CD4-positive, alpha-beta T cell treated with Interleukin-6 for 4 hours (primary cell): ENCODE measurements at places on chromosomes 5 and 9.
A peak's percentile ranks its signal among the peaks of the same experiment; 100 is the strongest.

DNA sequence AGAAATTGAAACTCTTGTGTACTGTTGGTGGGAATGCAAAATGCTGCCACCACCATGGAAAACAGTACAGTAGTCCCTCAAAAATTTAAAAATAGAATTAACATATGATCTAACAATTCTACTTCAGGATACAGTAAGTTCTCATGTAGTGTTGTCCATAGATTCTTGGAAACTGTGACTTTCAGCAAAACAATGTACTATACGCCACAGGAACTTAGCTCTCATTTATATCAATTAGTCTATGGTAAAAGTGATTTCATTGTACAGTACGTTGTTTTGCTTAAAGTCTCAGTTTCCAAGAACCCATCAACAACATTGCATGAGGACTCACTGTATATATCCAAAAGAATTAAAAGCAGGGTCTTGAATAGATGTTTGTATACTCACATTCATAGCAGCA, 233.5 kb upstream of the GAS1 start:
- DNase-seq, result no peak

DNA sequence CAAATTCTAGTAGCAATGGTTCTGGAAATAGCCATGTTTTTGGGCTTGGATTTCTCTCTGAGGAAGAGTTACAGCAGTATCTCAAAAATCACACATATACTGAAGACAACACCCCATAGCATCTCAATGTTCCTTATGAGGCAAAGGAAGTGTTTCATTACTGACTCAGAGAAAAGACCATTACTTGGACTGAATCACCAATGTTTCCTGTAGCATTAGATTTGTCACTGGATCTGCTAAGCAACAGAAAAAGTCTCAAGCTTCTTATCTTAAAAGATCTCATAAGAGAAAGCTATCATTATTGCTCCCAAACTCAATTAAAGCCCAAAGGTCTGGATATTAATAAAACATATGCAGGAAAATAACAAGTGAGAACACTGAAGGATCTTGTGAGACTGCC, 272.4 kb downstream of the ADAMTS6 start:
- DNase-seq, result no peak

GRCh38 chr9:12784461-12785259, 9.8 kb downstream of the LURAP1L start:
- no peak for DNase-seq

GRCh38 chr9:13688990-13689600, 409.6 kb upstream of the MPDZ start:
- DNase-seq, result no peak

DNA sequence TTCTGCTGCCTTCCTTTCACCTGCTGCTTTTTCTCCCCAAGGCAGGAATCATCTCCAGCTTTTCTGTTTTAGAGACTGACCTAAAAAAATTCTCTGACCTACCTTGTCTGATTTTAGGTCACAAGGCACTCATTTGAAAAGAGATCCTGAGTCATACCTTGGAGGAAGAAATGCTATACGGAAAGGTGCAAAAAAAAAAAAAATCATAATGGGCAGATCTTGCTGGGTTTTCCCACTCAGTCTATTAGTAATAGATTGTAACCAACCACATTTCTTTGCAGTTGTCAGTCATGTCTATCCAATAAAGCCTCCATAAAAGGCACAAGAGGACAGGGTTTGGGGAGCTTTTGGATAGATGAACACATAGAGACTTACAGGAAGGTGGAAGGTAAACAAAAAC, 70.0 kb downstream of the MTREX start:
- DNase-seq, result no peak

DNA sequence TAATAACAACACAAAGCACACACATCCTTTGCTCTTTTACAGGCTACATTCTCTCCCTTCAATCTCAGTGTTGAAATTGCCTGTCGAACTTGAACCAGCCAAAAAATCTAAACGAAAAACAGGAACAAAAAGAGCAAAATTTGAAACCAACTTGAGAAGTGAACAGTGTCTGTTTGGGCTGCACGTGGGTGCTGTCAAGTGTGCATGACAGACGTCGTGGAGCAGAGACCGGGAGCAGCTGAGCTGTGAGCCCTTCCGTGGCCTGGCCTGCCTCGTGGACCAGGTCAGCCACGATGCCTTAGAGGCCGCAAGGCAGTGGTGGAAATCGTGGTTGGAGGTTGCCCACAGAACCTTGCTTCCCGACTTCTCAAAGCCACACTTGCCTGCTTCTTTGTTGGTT, 34.8 kb upstream of the DENND1A start:
- DNase-seq, result no peak

- DNase-seq, result no peak
These were observed 103.2 kb upstream of the VCAN start for GRCh38 chr5:83368319-83368718.

DNA sequence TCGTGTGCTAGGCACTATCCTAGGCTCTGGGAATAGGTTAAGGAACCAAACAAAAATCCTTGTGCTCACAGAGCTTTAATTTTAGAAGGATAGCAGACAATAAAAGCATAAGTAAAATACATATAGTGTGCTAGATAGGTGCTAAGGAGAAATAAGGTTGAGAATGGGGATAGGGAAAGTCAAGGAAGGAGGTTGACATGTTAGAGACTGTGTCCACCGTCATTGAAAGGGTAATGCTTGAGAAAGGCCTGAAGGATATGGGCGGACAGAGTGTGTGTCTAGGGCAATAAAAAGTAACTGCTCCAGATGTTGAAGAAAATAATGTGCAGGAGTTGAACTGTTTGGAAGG, 482 bp upstream of the TDRD7 start:
- DNase-seq, result no peak

DNA sequence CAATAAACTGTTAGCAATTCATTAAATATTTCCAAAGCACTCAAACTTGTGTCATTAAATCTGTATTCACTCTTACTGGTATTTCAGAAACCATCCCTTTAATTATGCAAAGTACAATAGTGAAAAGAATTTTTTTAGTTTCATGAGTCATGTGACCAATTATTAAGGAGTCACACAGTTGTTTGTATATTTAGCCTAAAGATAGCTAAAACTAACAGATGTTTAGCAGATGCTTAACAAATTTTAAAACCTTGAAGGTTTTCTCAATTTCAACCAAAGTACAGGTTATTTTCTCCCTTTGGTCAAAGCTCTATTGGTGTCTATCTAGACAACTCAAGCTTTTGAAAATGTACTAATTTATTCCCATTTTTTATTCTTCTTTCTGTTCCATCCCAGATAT, 44.1 kb downstream of the PJA2 start:
- no peak for DNase-seq

GRCh38 chr9:70413464-70413798, 1.0 kb downstream of the KLF9 start:
- DNase-seq, result peak; percentile 70

GRCh38 chr5:135557076-135557838, 21.5 kb upstream of the NEUROG1 start:
- DNase-seq, result no peak

DNA sequence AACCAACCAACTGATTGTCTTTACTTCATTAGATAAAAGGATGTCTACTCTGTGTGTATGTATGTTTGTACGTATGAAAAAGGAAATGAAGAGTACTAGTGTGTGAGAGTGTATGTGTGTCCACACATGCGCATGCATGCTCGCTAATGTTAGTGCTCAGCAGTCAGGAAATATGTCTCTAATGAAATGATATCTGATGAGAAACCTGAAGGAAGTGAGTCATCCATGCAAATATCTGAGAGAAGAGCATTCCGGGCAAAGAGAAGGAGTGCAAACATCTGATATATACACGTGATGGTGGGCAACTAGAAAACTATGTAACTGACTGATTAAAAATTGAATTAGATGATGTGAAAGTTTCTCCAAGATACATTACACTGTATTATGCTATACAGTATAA, 29.6 kb upstream of the UGCG start:
- peak; percentile 45 for DNase-seq

- no peak for DNase-seq
These were observed 6.5 kb downstream of the AMACR start for GRCh38 chr5:34001241-34001841.

DNA sequence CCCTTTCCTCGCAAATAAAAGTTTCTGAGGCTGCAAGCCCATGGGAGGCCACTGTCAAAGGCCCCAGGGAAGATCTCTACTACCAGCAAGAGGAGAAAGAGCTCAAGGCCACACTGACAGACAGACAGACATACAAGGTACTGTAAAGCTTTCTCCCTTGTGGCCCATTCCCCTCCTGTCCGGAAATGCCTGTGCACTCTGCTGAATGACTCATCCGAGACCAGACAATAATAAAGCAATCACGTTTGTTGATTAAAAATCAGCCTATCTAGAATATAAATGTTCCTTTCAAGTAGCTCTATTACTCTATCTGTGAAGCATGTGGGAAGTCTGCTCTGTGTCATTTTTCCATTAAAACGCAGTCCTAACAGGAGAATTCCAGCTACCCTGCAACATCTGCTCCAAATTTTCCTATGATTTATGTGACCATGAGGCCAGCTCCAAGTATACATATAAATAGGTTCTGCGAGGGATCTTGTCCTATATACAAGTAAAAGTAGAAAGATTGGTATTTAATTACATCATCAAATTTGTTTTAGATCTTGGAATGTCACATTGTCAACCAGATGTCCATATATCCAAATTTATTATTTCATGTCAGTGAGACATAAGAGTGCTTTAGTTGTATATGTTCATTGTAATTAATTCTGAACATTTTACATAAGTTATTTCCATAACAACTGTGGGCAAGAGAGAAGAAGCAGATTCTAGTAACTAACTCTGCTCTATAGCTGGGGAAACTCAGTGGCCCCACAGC, 34.7 kb upstream of the TGFBI start:
- no peak for DNase-seq

DNA sequence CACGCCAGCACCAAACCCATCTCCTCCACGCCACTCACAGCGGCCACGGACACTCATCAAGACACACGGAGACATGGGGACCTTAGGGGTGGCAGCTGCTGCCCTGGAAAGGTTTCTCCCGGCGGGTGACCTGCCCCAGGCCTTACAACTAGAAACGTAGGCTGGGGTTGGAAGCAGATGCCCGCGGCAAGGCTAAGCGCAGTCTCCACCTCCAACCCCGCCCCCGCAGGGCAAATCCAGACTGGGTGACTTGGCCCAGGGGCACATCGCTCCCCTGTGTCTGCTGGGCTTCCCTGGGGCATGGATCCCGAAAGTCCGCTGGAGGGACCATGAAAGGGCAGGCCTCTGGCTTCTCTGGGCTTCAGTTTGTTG, 12.0 kb upstream of the ASS1 start:
- no peak for DNase-seq

DNA sequence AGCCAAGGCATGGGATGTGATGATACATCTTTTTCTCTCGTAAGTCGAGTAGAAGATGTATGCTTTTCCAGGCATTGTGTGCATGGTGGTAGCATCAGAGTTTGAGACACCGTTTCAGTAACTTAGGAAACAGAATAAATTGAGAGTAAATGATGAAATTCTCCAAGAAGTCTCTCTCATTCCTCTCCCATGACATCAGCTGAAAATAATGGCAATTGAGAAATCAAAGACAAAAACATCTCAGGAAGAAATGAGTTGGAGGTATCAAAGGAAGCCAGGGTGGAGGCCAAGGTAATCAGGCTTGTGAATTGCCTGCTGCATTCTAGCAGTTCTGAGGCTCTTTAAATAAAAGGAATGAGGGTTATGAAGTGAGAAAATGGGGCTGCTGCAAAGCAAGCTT, 53.9 kb downstream of the SGCD start:
- DNase-seq, result no peak

GRCh38 chr5:145629047-145629446, 206.1 kb downstream of the PRELID2 start:
- DNase-seq, result no peak

GRCh38 chr5:152864991-152865390, 459.9 kb upstream of the NMUR2 start:
- DNase-seq, result no peak

DNA sequence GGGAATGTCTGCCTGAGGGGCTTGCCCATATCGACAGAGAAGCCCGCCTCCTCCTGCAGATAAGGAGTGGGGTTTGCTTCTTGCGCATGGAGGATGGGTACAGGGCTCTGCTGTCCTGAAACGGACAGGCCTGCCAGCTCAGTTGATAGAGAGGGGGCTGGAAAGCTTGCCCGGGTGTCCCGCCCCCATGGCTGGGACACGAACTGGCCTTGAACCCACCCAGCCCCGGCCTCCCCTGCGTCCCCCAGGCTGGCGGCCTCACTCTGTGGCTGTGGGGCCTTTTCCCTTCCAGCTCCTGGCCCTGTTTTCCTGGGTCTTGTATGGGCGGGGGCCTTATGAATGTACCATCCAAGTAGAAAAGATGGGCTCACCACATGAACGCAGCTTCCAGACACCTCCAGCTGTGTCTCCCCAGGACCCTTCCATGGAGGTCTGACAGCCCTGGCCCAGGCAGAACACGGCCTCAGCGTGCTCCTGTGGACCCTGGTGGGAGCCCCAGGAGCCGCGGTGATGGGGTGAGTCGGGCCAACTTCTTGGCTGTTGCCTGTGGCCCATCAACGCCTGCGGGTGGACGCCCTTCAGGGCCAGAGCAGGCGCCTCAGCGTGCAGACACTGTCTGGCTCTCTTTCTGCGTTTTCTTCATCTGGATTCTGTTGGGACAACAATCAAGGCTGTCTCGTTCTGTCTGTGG, 15.9 kb upstream of the SLC2A6 start:
- no peak for DNase-seq

- no peak for DNase-seq
These were observed 11.8 kb upstream of the HMGCR start for GRCh38 chr5:75325242-75325641.

DNA sequence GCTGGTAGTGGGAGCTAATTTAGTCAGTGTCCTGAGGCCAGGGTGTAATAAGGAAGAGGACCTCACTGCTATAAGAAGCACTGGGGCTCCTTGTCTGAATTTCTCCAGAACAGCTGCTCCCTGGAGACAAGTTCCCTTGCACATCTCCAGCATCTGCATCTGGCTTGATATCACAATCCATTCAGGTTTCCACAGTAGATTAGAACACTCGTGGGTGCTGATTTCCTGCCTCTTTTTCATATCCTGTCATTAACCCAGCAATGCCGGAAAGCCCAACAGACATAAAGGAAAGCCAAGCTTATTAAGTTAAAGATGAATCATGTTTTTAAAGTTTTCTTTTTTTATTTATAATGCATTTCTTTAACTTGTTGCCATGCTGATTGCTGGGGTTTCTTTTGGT, 232.3 kb upstream of the WWC1 start:
- no peak for DNase-seq
